ENCODE measurements at places on chromosomes 6 and 20.

GRCh38 chr20:60630609-60631008 lies 621.5 kb upstream of the CDH4 start:
- DNase-seq: no peak

- DNase-seq: no peak
These were observed 143.0 kb downstream of the FNDC1 start for GRCh38 chr6:159312206-159312605.

- DNase-seq: no peak
These were observed 378.6 kb downstream of the CD109 start for GRCh38 chr6:74074645-74075044.

DNA sequence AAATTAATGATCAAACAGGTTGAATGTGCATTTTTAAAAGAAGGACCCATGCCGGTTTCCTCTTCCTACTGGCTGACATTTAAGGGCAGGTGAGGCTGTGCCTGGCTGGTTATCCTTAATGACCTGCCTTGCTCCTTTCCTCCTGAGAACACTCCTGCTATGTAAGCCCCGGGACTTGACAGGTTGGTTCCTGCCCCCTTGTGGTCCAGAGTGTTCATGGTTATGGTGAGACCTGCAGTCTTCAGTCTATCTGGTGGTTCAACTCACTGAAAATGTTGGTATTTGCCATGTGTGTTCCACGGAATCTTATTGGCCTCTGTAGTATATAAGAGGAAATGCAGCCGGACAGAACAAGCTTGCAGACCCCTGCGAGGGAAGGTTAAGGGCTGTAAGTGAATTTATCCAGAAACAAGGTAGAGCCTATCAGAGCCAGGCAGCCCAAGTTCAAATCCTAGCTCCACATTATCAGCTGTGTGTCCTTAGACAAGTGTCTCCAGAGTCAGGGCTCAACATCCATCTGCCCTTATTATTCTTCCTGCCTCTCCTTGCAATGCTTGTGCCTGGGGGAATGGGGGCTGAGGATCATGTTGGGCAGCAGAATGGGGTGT lies 5.2 kb upstream of the BPIFA3 start:
- DNase-seq: peak; percentile 61

GRCh38 chr6:7053125-7053774 lies 54.5 kb upstream of the RREB1 start:
- no peak for DNase-seq

- DNase-seq: peak; percentile 90
These were observed 21.5 kb downstream of the COL9A3 start for GRCh38 chr20:62838128-62838891.

DNA sequence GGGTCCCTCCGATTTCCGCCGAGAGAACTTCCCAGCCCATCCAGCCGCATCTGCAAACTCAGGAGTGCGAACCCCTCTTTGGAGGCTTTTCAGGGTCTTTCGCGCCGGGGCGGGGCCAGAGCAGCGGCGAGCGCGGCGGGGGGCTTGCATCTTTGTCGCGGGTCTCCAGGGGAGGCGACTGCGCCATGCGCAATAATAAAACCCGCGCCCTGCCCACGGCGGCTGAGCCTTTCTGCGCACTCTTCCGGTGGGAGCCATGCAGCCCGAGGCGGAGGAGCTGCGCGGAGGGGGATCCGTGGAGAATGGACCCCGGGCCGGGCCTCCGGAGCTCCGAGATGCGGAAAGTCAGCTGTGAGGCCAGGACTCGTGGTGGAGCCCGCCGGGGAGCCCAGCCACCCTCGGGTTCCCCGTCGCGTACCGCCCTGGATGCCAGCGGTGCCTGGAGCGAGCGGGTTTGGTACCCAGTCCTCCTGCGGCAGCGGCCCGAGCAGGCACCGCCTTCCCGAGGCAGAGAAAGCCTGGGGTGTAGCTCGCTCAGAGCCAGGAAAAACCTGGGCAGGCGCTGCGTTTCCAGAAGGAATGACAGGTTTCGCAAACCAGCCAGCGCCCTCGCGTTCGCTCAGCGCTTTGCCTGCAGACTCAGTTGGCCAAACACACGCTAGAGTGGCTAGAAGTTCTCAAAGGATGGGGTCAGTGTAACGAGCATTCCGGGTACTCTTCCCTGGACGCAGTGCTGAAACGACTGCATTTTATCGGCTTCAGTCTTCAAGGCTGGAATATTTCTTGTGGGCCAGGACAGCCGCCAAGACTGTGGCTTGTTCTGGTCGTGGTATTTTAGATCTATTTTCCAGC lies 1.2 kb downstream of the AKAP12 start:
- DNase-seq: peak; percentile 22

DNA sequence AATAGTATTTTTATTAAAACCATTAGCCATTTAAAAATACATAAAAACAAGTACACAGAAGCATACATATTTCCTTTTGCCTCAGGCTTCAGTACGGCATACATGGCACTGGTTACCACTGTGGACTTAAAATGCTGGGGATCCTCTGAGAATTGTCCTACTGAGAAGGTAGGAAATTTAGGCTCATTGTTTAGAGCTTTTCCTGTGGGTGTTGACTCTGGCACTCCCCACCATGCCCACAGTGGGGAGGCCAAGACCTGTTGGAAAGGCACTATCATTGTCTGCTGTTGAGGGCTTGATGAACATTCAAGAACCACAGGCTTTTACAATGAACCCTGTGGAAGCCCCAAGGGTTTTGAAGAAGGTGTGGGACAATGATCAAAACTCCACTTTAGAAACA lies 473.4 kb downstream of the BTBD3 start:
- no peak for DNase-seq
